ENCODE measurements at places on chromosomes 7 and 10. TPM values are rescaled to one million over a fixed set of nuclear protein-coding genes. Genes with fewer than 3 reads are reported as not detected.

- no peak for DNase-seq
Measured at GRCh38 chr7:83738291-83738835, 89.4 kb upstream of the SEMA3E start.

DNA sequence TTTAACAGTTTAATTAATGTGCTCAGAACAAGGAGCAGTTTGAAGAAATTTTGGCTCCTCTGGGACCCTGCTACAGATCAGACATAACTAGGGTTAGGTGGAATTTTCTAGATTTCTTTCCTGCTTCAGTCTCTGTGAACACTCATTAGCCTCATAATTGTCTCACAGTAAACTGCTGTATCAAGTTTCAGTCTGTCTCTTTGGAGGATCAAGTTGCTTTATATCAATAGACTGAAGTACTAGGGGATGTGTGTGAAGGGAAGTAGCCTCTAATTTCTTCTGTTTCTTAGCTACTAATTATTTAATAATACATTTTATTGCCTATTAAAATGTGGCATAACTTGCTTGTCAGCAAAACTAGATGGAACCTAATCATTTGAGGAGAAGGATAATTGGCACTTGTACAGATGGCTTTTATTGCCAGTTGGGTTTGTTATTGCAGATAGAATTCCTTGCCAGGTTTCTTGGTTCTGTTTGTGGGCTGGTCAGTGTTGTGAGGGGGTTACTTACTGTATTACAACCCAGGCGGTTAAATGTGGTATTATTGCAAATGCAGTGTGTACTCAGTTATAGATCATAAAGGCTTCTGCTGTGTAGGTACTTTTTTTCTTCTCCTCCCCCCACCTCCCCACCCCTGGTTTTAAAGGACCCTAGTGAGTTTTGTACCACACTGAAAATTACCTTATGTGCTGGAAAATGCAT lies 758.0 kb downstream of the AUTS2 start:
- no peak for DNase-seq

DNA sequence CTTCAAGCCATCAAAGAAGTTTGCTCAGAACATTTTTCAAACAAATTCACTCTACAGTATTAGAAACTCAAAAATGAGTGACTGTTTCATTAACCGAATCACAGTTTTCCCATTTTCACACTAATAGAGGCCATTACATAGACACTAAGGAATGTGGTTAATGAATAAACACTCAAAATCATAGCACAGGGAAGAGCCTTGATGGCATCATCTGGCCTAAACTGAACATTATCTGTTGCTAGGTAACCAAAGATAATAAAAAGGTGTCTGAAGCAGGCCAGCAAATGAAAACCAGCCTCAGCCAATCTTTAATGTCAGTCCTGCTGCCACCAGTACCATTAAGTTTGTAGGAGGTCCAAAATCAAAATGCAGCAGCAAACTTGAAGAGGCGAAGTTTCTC lies 492.4 kb upstream of the STEAP1 start:
- no peak for DNase-seq

DNA sequence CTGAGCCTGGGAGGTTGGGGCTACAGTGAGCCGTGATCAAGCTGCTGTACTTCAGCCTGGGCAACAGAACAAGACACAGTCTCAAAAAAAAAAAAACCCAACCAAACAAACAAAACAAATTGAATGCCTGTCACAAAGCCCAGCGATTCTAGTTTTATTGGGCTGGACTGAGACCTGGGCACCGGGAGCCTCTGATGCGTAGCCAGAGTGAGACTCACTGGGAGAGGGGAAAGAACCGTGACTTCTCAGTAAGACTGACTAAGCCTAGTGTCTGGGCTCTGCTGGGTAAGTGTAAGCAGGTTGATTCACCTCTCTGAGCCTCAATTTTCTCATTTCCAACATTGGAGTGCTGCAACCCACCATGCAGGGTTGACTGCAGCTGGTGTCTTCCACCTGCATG lies 10.1 kb upstream of the LEP start:
- no peak for DNase-seq

GRCh38 chr7:69687739-69688433 lies 89.6 kb downstream of the AUTS2 start:
- no peak for DNase-seq

Gene THSD7A
- not detected for total RNA-seq

Gene RAB19
- 5.4 TPM for total RNA-seq

Gene MRLN
- total RNA-seq = not detected

All from naive thymus-derived CD8-positive, alpha-beta T cell (primary cell).